ENCODE measurements at places on chromosomes 16 and 17. TPM values are rescaled to one million over a fixed set of nuclear protein-coding genes. Genes with fewer than 3 reads are reported as not detected.
A peak's percentile ranks its signal among the peaks of the same experiment; 100 is the strongest.

- DNase-seq, result no peak
Measured at GRCh38 chr17:40555296-40556190, 9.7 kb downstream of the CCR7 start.

GRCh38 chr17:43740541-43740940 lies 18.1 kb downstream of the SOST start:
- DNase-seq, result peak; percentile 54

DNA sequence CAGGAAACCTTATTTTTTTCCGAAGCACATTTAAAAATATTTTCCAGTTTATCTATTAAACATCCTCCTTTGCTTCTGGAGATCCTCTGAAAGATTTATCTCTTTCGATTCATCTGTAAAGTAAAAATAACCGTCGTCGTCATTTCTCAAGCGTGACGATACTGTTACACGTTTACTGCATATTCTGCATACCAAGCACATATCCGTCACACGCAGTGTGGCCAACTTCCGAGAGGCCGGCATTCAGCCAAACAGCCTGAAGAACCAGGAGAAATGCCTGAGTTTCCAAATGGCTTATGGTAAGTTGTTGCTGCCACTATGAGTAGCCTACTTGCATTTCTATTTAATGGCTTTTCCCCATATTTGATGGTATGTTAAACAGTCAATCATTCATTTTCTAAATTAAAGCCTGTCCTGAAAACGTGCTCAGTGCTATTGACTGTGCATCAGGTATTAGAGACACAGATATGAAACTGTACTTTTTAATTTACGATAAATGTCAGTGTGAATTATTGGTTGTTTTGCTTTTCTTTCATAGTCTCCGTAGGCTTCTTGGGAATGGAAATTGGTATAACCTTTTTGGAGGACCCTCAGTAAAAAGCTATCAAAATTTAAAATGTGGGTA lies 275.7 kb downstream of the WWOX start:
- no peak for DNase-seq

Gene APOH
- 0.10 TPM for total RNA-seq

DNA sequence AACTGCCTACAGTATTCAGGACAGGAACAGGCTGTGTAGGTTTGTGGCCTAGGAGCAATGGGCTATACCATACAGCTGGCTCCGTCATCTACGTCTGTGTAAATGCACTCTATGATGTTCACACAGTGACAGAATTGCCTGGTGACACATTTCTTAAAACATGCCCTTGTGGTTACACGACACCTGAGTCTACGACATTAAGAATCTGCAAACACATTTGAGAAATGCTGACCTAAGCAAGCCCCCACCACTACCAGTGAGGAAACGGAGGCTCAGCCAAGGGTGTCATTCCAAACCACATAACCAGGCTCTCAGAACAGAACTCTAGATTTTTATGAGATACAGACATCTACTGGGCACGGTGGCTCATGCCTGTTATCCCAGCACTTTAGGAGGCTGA lies 23.5 kb downstream of the USP36 start:
- no peak for DNase-seq

DNA sequence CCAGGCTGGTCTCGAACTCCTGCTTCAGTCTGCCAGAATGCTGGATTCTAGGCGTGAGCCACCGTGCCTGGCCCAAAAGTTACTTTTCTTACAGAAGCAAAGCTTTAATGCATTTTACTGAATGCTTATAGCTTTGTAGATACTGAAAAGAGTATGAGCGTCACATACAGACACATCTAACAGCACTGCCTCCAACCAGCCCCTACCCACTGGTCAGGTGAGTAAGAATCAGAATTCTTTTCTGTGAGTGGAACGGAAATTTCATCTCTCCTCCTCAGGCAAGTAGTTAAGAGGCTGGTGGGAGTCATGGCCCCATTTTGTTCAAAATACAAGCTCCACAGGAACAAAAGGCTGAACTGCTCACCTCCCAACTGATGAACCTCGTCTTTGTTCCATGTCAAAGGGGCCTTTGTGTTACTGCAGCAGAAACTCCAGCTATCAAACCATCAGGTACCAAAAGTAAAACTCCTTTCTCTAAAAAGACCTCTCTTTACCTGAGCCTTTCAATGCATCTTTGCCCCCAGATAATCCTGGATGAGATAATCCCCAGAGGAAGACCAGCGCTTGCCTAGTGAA lies 92.4 kb upstream of the RPH3AL start:
- DNase-seq, result no peak

Gene FLCN
- total RNA-seq, result 37.7 TPM

GRCh38 chr16:89359264-89360147 lies 130.9 kb downstream of the ANKRD11 start:
- DNase-seq, result no peak

Gene CCL5
- not detected for total RNA-seq

Gene KRT34
- 26.4 TPM for total RNA-seq

Measured in renal cortical epithelial cell (primary cell).